ENCODE measurements at places on chromosomes 4 and X. TPM values are rescaled to one million over a fixed set of nuclear protein-coding genes. Genes with fewer than 3 reads are reported as not detected.

- no peak for DNase-seq
These were observed 84.0 kb downstream of the WWC2 start for GRCh38 chr4:183182873-183183725.

DNA sequence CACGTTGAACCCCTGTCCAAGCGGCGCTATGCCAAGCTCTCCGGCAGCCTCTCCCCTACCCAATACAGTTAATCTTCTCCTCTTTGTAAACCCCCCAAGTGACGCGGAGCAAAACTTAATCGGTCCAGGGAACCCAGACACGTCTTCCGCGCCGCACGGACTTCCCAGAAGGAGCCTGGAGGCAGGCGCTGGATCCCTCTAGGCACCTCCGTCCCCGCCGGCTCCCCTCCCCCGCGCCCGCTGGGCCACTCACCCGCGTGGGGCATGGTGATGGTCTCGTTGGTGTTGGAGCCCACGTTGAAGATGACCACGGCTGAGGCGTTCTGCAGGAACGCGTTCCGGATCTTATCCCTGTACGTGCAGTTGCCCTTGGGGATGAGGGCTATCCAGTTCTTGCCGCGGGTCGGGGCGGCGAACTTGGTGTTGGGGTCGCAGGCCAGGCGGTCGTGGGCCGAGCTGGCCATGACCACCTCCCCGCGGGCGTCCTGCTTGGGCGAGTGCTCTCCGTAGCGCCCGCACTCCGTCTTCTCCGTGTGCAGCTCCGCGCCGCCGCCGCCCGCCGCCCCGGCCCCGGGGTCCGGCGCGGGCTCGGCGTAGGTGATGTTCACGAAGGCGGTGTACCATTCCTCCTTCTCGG is 1.1 kb downstream of the RNF150 start:
- DNase-seq, result no peak

DNA sequence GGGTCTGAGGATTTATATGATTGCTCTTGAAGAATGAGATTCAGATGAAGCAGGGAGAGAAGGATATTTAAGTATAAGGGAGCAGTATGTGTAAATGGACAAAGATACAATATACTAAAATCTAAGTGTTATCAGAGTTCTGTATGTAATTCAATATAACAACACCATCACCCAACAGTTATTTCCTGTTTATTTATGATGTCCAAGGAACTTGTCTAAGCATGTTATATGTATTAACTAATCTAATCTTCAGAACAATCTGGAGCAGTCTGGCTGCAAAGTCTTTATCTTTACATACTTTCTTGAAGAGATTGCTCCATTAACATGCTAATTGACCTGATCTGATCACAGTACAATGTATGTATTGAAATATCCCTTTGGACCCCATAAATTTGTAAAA is 203.8 kb upstream of the WDFY3 start:
- no peak for DNase-seq

- no peak for DNase-seq
These were observed 41.4 kb upstream of the CHRDL1 start for GRCh38 chrX:110836982-110837381.

DNA sequence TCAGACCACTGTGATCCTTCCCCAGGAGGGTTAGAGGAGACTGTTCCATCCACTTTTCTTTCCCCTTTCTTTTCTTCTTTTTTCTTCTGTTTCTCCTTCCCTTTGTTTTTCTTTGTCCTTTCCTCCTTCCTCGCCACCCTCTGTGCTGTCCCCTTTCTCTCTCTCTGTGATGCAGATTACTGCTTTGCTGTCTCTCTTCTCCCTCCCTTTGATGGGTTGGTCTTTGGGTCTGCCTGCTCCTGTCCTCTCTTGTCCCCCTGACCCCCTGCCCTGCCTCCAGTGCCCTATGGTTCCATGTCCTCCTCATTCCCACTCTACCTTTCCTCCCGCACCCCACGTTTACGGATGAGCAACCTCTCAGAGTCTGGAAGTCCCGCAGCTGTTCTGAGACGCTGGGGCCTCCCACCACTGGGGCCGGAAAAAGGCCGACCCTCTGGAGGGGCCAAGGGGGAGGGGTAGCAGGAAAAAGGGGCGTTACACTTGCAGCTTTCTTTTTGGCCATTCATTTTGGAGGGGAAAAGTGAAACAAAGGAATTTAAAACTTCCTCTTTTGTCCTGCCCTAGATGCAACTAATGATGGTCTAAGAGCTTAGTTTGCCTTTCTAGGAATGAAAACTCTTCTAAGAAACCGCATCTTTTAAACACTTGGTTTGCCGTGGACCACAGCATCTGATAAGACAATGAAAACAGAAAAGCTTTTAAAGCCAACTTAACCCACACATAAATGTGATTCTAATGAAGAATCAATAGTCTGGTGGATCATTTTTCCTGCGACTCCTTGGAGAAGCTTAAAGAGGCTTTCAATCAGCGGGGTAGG is 24.5 kb upstream of the TSR2 start:
- DNase-seq, result no peak

The MAGEB10 gene
- not detected for total RNA-seq
